ENCODE measurements at places on chromosomes 2 and 18.

DNA sequence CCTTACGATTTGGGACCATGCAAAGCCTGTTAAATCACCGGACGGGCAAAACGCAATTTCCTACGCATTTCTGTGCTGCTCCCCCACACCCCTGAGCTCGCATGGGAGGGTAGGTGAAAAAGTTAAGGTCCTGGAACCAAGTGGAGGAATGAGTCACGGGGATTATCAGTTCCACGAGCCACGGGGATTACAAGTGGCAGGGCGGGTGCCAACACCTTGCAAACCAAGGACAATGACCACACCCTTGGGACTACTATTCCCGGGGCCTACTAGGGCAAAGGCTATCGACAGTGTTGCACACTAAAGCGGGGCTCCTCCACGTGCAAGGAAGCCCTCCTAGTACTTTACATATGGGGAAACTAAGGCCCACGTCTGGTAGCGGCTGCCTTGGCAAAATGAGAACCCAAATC lies 447 bp downstream of the RETSAT start:
- DNase-seq = no peak

GRCh38 chr2:239806276-239806675 lies 218.9 kb downstream of the NDUFA10 start:
- DNase-seq = no peak

DNA sequence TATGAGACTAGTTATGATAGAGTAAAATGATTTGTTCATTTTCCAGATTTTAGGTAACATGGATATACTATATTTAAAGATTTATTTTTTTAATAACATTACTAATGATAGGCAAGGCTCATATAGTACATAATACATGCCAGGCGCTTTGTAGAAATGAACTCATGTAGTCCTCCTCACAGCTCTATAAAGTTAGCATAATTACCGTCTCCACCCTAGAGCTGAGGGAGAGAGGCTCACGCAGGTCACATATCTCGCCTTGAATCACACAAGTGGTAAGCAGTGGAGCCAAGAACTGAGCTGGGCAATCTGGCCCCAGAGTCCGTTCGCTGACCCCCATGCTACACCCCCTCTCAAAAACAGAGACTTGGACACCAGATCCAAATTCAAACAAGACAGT lies 222.5 kb downstream of the FAM210A start:
- no peak for DNase-seq

GRCh38 chr2:185567940-185568339 lies 170.7 kb upstream of the FSIP2 start:
- DNase-seq = no peak
